Hippocampal formation (tissue), 2 donors: ENCODE measurements at places on chromosomes 13 and 19.

DNA sequence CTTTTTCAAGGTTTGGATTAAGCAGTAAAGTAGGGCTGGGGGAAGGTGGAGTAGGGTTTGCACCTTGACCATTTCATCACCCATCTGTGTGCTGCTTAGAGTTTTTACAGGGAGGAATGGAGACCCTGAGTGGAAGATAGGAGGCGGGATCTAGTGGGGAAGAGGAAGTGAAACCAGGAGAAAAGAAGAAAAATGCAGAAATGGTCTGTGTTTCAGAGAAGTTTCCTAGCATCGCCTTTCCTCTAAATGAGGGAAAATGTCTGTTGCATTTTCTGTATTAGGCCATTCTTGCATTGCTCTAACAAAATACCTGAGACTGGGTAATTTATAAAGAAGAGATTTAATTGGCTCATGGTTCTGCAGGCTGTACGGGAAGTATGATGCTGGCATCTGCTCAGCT is 64.1 kb downstream of the TPT1 start:
- no peak for DNase-seq

GRCh38 chr19:53977991-53978731 is 13.3 kb upstream of the CACNG6 start:
- peak; percentile 67 for DNase-seq

DNA sequence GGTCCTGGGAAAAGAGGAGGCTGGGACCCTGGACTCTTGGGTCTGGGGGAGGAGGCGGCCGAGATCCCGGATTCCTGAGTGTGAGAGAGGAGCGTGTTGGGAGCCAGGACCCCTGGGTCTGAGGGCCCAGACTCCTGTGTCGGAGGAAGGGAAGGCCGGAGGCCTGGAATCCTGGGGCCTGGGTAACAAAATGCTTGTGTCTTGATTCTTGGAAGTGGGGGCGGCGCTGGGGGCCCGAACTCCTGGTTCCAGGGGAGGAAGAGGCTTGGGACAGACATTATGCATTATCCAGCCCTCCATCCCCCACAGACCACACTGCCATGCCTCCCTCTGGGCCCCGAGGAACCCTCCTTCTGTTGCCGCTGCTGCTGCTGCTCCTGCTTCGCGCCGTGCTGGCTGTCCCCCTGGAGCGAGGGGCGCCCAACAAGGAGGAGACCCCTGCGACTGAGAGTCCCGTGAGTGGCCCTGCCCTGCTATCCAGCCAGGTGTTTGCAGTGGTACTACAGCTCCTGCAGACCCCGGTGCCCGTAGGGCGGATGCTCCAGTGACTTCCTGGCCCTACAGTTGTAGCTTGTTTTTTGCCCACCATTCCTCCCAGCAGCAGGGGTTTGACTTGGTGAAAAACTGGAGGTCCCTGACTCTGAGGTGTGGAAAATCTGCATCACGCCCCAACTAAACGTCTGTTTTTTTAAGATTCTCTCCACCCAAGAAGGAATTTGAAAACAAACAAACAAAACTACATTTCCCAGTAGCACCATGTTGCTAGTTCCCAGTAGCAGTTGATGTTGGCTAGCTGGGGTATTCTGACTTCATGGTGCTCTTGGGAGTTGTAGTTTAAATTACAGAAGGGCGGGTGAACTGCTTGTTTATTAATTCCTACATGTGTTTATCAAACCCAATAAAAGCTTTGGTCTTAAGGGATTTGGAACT is 630 bp downstream of the NUCB1 start:
- DNase-seq: no peak

GRCh38 chr19:35030257-35031071 is at the start of gene SCN1B:
Gene SCN1B (plus strand): TSS chr19:35030470. CDS start chr19:35030821, 351 bp downstream.
- DNase-seq: peak; percentile 23

- DNase-seq: no peak
Observed at GRCh38 chr19:21321134-21321533, 8.1 kb downstream of the ZNF708 start.

- no peak for DNase-seq
Observed at GRCh38 chr13:76837801-76838200, 48.4 kb downstream of the KCTD12 start.

DNA sequence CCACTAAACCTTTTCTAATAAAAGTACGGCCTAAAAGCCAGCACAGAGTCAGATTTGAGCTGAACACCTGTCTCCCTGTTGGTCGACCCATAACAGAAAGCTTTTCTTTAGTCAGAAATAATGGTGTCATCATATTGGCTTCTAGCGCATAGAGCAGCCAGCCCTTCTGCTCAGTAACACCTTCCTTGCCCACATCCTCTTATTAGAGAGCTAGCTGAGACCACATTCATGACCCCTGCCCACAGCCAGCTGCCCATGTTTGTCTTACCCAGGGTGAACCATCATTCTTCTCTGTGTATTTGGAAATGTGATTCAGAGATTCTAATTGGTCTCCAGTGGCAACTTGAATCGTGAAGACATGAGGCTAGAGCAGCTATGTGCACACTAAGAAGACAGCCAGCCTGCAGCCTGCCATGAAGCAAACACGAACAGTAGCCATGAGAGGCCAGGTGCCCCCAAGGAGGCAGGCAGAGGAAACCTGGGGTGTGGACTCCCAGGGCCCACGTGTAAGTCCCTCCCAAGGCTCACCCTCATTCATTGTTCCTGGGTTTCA is 82.3 kb upstream of the PDCD5 start:
- no peak for DNase-seq

GRCh38 chr19:1819341-1820255 is 7.5 kb upstream of the ATP8B3 start:
- no peak for DNase-seq

- DNase-seq: no peak
Observed at GRCh38 chr13:112783135-112783977, 93.5 kb downstream of the ATP11A start.

DNA sequence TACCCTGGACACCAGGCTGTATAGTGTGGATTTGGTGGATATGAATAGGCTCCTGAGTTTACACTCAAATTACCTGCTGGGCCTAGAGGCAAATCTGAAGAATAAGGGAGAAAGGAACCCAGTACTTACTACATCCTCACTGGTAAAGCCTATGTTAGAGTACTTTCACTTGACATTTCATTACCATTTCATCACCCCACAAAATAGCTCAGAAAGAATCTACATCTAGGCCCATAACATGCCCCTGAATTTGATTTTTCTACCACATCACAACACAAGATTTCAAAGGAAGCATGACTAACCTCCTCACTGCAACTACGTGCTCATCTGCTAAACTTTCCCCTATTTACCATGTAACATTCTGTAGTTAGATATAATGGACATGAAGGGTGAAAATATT is 43.3 kb downstream of the VWA8 start:
- no peak for DNase-seq

DNA sequence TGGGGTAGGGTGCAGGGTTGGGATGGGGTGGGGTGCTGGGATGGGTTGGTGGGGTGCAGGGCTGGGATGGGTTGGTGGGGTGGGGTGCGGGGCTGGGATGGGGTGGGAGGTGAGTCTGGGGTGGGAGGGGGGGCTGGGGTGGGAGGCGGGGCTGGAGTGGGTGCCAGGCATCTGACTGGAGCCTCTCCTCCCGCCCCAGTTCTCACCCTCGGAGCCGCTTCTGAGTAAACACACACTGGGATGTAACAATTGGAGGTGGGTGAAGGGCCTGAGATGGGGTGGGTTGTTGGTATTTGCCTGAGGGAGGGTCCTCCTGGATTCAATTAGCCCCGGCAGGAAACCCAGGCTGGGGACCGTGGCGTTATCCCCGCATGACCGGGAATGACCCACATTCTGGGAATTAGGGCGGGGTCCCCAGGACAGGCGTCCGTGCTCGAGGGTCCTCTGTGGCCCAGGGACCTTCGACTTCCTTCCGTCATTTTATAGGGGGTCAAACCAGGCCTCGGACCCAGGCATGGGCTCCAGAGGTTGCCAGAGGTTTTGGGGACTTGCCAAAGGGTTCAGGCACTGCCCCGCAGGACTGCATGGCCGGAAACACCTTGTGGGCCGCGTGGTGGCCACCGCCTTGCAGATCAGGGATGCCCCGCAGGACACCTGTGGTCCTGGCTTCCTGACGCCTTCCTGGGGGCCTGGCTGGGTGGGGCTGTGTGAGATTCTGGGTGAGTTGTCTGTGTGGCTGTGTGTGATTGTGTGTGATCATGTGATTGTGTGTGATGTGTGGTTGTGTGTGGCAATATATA is 1.4 kb downstream of the TMPRSS9 start:
- no peak for DNase-seq

DNA sequence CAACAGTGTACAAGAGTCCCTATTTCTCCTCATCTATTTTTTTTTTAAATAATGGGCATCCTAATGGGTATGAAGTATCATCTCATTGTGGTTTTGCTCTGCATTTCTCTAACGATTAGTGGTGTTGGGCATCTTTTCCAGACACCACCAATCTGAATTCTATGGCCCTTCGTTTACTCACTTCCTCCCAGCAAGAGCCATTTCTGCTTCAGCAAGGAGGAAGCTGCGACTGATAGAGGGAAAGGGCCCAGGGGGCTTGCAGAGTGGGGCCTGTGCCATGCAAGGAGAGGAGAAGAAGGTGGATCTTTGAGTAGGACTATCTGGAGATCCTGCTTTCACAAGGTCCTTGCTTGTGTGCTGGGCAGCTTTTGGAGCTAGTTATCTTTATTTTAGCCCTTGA is 58.0 kb downstream of the USPL1 start:
- no peak for DNase-seq

- DNase-seq: no peak
Observed at GRCh38 chr13:106183410-106184065, 351.9 kb downstream of the EFNB2 start.

DNA sequence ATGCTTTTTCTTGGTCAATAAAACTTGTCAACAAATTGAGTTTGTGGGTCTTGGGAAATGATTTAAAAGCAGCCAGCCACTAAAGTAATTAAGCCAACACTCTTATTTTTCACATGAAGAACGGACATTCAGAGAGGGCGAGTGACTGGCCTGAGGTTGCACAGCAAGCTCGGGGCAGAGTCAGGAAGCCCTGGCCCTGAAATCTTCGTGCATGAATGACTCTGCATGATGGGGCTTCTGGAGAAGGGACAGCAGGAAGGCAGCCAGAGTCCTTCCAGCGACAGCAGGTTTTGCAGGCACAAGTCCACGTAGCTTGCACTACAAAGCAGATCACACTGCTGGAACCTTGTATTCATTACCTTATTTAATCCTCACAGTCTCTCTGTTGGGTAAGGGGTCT is 232.5 kb downstream of the ZNF536 start:
- DNase-seq: no peak

DNA sequence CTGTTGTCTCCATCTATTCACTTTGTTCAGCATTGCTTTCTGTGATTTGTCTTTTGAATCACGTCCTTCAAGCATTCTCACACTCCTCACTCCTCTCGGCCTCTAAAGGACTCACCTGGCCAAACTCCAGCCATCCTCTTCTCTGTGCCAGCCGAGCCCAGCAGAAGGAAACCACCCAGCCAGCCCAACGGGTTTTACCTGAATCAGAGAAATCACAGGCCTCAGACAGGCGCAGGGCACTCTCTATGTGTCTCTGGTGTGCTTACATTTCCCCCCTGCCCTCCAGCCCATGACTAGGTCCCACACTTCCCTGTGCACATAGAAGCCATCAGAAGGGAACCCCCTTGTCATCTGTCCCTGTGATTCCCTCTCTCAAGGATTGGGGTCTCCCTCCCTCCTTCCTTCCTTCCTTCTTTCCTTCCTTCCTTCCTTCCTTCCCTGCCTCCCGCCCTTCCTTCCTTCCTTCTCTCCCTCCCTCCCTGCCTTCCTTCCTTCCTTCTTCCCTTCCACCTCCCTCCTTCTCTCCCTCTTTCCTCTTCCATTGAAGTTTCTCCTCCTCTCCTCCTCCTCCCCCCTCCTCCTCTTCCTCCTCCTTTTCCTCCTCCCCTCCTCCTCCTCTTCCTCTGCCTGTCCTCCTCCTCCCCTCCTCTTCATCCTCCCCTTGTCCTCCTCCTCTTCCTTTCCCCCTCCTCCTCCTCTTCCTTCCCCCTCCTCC is 8.8 kb upstream of the ZNF541 start:
- DNase-seq: no peak

DNA sequence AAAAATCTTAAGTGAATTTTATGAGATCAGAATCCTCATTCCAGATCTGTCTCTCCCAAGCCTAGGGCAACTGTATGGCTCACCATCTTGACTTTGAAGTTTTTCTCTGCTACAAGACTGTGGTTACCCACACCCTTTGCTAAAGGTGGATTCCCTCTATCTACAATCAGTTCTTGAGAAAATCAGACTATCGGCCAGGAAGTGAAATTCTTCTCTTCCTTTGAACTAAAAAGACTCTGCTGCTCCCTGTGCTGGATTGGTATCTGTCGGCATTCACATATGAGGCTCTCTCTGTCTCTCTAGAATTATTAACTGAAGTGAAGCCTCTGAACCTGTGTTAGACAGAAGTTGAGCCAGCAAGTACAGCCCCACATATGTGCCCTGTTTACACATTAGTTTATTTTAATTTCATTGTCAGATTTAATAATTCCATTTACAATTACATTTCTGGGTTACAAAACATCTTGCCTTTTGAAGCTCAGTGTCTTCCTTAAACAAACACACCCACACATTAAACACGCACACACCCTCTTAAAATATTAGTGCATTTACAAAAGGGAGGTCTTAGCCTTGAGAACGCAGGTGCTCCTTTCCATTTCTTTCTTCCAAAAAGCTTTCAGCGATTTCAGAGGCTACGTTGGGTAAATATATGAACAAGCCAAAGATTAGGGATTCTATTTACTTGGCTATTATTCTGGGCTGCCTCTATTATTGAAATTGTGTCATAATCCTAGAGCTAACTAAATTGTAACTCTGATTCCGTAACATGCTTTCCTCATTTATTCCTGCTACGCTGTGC is 145.7 kb downstream of the MIPEP start:
- DNase-seq: no peak

GRCh38 chr19:5079071-5079774 is 110.3 kb downstream of the KDM4B start:
- no peak for DNase-seq

DNA sequence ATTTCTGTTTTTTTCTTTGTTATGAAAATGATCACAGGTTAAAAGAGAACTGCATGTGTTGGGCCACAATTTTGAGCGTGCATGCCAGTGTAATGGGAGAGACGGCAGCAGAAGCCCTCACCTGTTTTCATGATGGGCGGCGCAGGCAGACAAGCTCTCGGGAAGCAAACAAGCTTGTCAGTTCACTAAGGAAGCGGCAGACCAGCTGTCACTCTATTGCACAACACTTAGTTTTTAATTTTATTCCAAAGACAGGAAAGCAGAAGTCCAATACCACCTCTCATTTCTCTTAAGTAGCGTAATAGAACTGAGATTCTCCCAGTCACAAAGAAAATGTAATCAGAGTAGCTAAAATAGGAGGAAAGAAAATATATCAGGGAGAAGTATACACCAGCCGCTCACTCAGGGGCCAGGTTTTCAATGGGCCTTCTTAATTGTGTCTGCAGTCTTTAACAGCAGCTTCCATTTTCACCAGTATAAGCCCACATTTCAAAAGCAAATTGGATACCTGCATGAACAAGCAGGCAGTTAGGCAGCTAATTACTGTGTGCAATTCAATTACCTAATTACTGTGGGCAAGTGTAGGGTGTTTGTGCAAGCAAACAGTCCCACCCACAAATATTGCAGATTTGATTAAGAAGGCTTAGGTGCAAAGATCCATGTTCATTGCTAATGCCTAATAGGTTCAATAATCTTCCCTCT is 711.4 kb downstream of the DIAPH3 start:
- no peak for DNase-seq
